ENCODE measurements at places on chromosomes 11 and 22.
A peak's percentile ranks its signal among the peaks of the same experiment; 100 is the strongest.

- no peak for DNase-seq
These were observed 94.6 kb upstream of the ANO1 start for GRCh38 chr11:69983571-69983877.

- no peak for DNase-seq
These were observed 586 bp upstream of the TTC36 start for GRCh38 chr11:118526688-118527087.

DNA sequence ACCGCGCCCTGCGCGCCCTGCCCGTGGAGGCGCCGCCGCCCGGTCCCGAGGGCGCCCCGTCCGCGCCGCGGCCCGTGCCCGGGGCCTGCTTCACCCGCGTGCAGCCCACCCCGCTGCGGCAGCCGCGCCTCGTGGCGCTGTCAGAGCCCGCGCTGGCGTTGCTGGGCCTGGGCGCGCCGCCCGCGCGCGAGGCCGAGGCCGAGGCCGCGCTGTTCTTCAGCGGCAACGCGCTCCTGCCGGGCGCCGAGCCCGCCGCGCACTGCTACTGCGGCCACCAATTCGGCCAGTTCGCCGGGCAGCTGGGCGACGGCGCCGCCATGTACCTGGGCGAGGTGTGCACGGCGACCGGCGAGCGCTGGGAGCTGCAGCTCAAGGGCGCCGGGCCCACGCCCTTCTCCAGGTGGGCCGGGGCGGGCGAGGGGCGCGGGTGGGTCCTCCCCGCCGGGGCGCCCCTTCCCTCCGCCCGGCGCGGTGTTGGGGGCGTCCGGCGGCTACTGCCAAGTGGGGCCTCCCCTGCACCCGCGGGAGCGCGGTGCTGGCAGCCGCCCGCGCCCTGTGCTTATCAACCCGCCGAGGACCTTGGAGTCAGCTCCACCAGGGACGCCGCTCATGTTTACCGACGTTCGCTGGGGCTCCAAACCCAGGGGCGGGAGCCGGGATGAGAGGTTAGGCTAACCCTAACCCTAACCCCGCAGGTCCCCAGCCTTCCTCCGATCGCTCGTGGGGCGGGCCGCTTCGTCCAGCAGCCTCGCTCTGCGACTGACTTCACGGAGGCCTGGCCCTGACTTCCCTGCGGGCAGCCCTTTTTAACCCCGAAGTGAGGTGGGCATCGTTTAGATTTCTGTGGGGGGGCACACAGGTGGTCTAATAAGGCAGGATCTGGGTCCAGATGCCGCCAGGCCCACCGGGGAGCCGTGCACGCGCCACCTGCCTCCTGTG, 649 bp downstream of the SELENOO start:
- DNase-seq = no peak

DNA sequence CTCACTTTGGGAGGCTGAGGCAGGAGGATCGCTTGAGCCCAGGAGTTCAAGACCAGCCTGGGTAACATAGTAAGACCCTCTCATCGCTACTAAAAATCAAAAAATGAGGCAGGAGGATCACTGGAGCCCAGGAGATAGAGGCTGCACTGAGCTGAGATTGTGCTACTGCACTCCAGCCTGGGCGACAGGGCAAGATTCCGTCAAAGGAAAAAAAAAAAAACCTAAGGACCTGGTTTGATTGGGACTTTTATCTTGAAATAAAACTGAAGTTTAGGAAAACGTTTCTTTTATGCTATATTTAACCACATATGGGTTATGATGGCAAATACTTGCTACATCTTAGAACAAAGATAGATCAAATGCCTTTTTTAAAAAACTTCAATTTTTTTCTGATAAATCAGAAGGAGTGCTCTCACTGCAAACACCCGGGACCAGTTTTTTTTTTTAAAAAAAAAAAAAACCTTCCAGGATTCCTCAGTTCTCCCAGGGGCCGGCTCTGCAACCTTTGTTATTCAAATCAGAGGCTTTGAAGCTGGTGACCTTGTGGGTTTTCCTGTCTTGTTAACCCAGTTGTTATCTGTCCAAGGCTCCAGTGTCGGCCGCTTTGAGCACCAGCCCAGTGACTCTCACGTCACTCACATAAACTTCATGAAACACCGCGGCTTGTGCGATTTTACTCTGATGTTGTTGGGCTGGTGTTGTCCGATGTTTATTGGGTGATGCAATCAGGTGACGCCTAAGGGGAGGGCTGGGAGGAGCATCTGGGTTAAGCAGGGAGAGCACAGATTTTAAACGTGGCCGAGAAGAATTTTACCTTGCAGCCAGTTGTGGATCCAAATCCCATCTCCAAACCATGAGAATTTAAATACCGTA, 24.7 kb upstream of the SLC22A12 start:
- DNase-seq = peak; percentile 56

DNA sequence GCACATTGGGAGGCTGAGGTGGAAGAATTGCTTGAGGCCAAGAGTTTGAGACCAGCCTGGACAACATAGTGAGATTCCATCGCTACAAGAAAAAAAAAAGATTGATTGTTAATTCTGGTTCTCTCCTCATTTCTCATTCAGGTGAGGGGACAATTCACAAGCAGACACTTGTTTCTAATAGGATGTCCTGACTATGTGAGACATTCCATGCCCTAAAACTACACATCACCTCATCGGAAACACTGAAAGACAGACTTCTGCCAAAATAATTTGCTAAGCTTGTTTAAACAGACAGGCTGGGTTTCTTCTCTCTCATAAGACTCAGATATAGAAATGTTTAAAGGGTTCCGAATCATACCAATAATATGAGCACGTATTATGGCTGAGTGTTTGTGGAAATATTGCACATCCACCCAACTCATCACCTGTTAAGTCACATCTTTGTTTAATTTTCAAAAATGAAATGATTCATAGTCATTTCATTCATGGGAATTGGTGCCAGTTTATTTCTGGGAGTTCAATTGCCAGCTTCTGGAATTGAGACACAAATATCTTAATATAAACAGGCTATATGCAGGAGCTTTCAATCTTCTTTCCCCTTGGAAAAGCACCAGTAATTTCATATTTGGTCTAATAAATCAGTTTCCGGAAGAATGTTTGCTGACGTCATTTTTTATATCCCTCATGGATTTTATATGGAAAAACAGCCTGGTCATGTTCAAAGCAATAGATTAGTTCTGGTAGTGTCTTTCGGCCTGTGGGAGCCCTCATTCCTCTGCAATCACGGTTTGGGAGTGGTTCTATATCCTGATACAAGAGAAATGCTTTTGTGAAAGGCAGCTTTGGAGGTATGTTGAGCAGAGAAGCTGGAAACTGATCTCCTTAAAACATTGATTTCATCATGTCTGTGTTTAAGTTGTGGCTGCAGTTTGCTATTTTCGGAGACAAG, 87.0 kb downstream of the BDNF start:
- no peak for DNase-seq

- peak; percentile 53 for DNase-seq
These were observed 531.7 kb downstream of the BRD1 start for GRCh38 chr22:49295851-49296560.

DNA sequence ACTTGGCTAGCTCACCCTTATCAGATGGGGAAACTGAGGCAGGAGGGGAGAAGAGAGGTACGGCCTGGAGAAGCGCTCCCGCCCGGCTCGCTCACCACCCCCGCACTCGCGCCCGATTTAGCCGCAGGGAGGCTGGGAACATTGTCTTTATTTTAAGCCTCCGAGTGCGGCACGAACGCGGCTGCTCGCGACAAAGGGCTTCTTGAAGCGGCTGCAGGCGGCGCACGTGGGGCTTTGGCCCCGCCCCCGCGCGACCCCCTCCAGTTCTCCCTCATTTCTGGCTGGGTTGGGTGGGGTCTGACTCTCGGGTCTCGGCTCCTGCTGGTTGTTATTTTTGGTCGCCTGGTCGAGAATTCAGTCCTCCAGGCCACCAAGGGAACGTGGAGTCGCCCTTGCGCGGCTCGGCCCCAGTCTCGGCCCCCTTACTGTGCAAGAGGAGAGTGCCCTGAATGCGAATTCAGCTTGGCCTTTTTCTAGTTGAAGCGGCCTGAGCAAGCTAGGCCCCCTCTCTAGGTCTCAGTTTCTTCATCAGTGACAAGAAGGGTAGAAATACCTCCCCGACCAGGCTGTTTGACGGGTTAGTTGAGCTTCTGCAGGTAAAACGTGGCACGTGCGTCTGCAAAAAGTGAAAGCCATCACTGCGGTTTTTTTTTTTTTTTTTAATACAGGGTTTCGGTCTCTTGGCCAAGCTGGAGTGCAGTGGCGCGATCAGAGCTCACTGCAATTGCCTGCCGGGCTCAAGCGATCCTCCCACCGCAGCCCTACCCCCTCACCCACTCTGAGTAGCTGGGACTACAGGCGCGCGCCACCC, 2.6 kb upstream of the CHRM1 start:
- peak; percentile 6 for DNase-seq

GRCh38 chr11:65870307-65870658, 2.3 kb downstream of the EFEMP2 start:
- no peak for DNase-seq

GRCh38 chr11:88428959-88429358, 91.4 kb upstream of the CTSC start:
- DNase-seq = no peak

DNA sequence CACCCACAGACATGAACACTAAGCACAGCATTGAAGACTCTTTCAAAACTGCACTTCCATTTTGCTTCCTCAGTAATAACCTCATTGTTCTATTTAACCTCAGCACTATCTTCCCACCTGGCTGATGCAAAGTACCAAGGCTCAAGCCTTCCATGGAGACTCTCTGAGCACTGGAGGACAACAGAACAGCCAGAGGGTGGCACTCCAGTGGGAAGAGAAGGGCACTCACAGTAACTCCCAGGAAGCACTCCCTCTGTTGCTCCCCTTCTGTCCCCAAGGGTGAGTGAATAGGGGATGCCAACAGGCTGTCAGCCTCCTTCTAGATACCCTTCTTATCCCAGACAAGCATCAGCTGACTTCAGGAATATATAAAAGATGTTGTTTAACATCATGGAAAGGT, 3.5 kb downstream of the ME3 start:
- DNase-seq = no peak

DNA sequence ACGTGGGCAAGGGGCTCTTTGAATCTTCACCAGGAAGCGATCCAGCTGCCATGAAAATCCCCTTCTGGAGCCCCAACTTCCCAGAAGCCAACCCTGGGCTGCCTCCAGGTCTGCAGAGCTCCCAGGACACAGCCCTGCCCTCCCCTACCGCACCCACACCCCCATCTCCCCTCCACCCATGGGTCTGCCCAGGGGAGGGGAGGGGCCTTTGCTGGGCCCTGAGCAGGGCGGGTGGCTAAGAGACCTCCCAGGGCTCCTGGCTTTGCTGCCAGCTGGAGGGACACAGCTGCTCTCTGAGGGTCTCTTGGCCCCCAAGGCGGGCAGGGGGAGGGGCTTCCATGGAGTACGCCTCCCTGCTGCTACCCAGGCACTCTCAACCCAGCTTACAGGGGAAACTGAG, 64.1 kb downstream of the WNT7B start:
- DNase-seq = peak; percentile 28

DNA sequence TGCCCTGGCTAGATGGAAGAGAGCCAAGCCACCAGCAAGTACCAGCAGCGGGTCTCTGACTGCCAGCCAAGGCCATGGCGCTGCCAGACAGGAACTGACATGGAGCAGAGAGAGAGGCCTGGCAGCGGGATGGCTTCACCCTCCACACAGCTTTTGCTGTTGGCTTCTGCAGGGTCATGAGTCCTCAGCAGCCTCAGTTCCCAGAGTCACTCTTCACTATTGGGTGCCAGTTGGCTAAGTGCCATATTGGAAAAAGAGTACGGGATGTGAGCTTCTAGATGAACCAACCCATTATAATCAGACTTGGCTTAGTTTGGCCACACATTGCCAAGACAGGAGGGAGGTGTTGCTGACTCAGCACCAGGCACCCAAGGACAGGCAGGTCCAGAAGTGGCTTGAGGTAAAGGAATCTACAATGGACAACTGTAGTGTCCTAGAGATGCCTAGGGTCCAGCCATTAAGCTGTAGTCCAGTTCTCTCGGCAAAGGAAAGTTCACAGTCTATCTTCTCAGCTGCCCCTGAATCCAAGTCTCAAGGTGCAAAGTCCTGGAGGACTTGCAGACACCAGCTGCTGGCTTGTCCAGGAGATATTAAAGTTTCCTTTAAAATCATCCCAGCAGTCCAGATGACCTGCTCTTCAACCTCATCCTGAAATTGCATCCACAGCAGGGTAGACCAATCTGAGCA, 40.7 kb upstream of the POU2AF1 start:
- no peak for DNase-seq

- no peak for DNase-seq
These were observed 6.0 kb upstream of the DERL3 start for GRCh38 chr22:23844739-23845202.

- DNase-seq = no peak
These were observed 82.2 kb downstream of the TRAF6 start for GRCh38 chr11:36427876-36428275.

- no peak for DNase-seq
These were observed 22.0 kb downstream of the MUC15 start for GRCh38 chr11:26550022-26550421.
